Transverse colon (tissue), 4 donors: ENCODE measurements at places on chromosomes 1 and 21.

GRCh38 chr1:1537626-1538250 is 2.7 kb downstream of the TMEM240 start:
- no peak for DNase-seq
- H3K27ac ChIP-seq = no peak overlapping the region
- no peak overlapping the region for H3K4me3 ChIP-seq
- peaks cover 17% of the 10 kb centered on the region for H3K4me1 ChIP-seq

- no peak overlapping the region for H3K4me3 ChIP-seq
- H3K4me1 ChIP-seq = no peaks in the 10 kb centered on the region
- H3K27ac ChIP-seq = no peak overlapping the region
- no peaks in the 10 kb centered on the region for H3K27me3 ChIP-seq
- H3K36me3 ChIP-seq = no peaks in the 10 kb centered on the region
Measured at GRCh38 chr1:70994753-70995268, 52.8 kb downstream of the PTGER3 start.

- peak overlapping the region; percentile 85 for H3K4me3 ChIP-seq
- H3K36me3 ChIP-seq = no peaks in the 10 kb centered on the region
- H3K4me1 ChIP-seq = peaks cover 56% of the 10 kb centered on the region
- H3K27ac ChIP-seq = peak overlapping the region; percentile 92
- no peak for DNase-seq
- H3K27me3 ChIP-seq = no peaks in the 10 kb centered on the region
Measured at GRCh38 chr1:154220970-154221277, 169 bp downstream of the UBAP2L start.

DNA sequence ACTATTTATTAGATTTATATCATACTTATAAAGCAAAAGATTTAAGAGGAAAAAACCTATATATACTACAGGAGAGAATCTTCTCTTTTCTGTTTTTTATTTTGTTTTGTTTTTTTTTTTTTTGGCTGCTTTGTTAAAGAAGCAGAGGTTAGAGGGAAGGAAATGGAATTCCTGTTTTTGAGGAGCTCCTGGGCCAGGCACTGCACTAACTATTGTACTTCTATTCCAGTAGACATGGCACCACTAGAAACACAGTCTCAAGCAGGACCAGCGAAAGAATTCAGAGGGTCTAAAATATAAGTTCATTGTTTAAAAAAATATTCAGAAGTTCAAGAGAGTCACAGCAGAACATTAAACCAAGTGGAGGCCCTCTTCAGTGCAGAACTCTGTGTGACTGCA is 54.7 kb upstream of the CNN3 start:
- H3K4me3 ChIP-seq = no peak overlapping the region
- no peaks in the 10 kb centered on the region for H3K36me3 ChIP-seq

- no peaks in the 10 kb centered on the region for H3K4me1 ChIP-seq
- peaks cover 25% of the 10 kb centered on the region for H3K27me3 ChIP-seq
- no peak overlapping the region for H3K27ac ChIP-seq
- no peaks in the 10 kb centered on the region for H3K36me3 ChIP-seq
- H3K4me3 ChIP-seq = no peak overlapping the region
Measured at GRCh38 chr1:36847761-36848160, 186.6 kb downstream of the GRIK3 start.

DNA sequence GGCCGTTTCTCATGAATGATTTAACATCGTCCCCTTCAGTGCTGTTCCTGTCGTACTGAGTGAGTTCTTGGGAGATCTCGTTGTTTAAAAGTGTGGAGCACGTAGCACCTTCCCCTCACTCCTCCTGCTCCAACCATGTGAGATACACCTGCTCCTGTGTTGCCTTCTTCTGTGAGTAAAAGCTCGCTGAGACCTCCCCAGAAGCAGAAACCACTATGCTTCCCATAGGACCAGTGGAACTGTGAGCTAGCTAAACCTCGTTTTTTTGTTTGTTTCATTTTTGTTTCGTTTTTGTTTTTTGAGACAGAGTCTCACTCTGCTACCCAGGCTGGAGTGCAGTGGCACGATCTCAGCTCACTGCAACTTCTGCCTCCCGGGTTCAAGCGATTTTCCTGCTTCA is 198.6 kb downstream of the NCAM2 start:
- H3K27ac ChIP-seq = no peak overlapping the region
- no peaks in the 10 kb centered on the region for H3K27me3 ChIP-seq
- no peaks in the 10 kb centered on the region for H3K36me3 ChIP-seq
- no peak overlapping the region for H3K4me3 ChIP-seq
- H3K4me1 ChIP-seq = no peaks in the 10 kb centered on the region

GRCh38 chr1:224490549-224491537 is 56.2 kb upstream of the WDR26 start:
- H3K4me1 ChIP-seq = peaks cover 37% of the 10 kb centered on the region
- no peaks in the 10 kb centered on the region for H3K36me3 ChIP-seq
- peak overlapping the region; percentile 10 for H3K27ac ChIP-seq
- H3K27me3 ChIP-seq = no peaks in the 10 kb centered on the region
- no peak overlapping the region for H3K4me3 ChIP-seq
- DNase-seq = no peak

GRCh38 chr1:11098931-11099309 is 749 bp downstream of the EXOSC10 start:
- no peak for DNase-seq
- H3K36me3 ChIP-seq = peaks cover 25% of the 10 kb centered on the region
- peaks cover 10% of the 10 kb centered on the region for H3K4me1 ChIP-seq
- peak overlapping the region; percentile 96 for H3K4me3 ChIP-seq
- H3K27me3 ChIP-seq = no peaks in the 10 kb centered on the region

- H3K36me3 ChIP-seq = no peaks in the 10 kb centered on the region
- DNase-seq = peak; percentile 1
Measured at GRCh38 chr1:6005276-6005917, 13.2 kb upstream of the NPHP4 start.

GRCh38 chr21:32548978-32549377 is 36.3 kb downstream of the TCP10L start:
- no peak overlapping the region for H3K27ac ChIP-seq
- no peak for DNase-seq
- no peaks in the 10 kb centered on the region for H3K4me1 ChIP-seq
- H3K36me3 ChIP-seq = no peaks in the 10 kb centered on the region
- no peak overlapping the region for H3K4me3 ChIP-seq

DNA sequence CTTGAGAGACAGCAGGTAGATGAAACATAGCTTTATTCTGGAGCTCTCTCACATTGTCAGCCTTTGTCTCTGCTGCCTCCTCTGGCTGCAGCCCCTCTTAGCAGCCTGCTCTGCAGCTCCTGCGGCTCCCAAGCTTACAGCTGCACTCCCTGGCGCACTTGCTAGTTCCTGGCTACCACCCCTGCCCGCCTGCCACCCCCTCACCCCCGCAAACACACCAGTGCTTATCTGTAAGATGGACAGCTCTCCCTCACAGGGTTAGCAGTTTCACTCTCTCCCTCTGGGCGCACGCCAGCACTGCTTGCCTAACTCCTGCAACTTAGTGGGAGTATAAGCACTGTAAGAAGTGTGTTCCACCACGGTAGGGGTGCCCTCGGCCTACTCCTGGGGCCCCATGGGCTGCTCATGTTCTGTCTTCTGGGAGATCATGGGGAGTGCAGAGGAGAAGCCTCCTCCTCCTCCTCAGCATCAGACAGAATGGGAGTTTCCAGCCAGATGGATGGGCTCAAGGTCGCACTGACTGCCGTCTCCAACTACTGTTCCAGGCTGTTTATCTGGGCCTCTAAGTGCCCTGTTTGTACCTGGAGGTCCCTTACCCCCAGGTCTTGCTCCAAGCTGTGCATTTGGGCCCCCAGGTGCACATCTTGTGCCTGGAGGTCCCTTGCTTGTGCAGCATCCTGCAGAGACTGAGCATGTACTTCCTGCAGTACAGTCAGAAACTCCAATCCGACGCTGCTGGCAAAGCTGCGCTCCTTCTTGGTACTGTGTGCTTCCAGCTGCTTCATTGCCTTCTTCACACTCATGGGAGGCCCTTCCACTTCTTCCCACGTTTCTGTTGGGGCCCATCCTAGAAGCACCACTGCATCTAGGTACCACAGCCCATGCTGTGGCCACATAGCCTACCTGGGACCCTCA is 1388.1 kb downstream of the AMY1C start:
- no peaks in the 10 kb centered on the region for H3K27me3 ChIP-seq
- no peak overlapping the region for H3K27ac ChIP-seq
- H3K4me3 ChIP-seq = no peak overlapping the region
- no peaks in the 10 kb centered on the region for H3K4me1 ChIP-seq
- H3K36me3 ChIP-seq = no peaks in the 10 kb centered on the region

DNA sequence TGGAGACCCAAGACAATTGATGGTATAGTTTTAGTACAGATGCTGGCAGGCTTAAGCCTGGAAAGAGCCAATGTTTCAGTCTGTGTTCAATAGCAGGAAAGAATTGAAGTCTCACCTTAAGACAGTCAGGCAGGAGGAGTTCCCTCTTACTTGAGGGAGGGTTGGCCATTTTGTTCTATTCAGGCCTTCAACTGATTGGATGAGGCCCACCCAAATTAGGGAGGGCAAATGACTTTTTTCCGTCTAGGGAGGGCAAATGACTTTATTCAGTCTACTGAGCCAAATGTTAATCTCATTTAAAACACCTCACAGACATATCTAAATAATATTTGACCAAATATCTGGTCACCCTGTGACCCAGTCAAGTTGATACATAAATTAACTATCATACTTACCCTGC is 31.4 kb upstream of the ELAVL4 start:
- no peak overlapping the region for H3K27ac ChIP-seq
- no peak for DNase-seq
- H3K4me3 ChIP-seq = no peak overlapping the region
- no peaks in the 10 kb centered on the region for H3K4me1 ChIP-seq

DNA sequence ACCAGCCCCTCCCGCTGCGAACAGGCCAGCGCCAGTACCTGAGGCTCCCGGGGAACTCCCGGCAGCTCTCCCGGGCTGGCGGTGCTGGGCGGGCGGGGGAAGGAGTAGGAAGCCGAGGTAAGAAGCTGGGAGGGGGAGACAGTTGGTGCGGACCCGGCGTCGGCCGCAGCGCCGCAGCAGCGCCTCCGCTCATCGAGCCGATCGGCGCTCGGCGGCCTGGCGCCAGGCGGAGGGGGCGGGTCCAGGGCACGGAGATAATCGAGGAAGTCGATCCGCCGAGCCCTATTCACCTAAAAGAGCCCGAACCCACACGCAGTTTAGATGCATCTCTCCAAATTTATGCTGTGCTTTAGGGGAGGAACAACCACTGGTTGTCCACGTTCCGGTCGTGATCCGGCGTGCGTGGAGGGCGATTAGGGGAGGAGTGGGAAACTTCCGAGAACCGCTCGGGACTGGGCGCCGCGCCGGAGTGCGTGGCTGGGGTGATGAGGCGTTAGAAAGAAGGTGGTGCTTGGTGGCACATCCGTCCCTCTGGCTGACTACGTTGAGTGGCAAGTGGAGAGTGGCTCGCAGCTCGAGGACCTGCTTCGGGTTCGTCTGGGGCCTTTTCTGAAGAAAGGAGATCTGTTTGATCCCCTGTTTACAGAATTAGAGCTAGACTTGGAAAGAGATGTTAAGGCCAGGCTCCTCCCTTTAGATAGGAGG is at the start of gene VAMP4:
Gene VAMP4, minus strand, starts transcription at position 194 of the 705 bp plus-strand sequence. CDS start 3,651 bp downstream, outside the sequence.
- H3K4me3 ChIP-seq = peak within 1 kb of the TSS; percentile 99
- peak within 1 kb of the TSS; percentile 99 for H3K27ac ChIP-seq
- H3K4me1 ChIP-seq = peaks cover 10% of the 10 kb centered on the region
- peaks cover 13% of the 10 kb centered on the region for H3K36me3 ChIP-seq
- H3K27me3 ChIP-seq = no peaks in the 10 kb centered on the region

DNA sequence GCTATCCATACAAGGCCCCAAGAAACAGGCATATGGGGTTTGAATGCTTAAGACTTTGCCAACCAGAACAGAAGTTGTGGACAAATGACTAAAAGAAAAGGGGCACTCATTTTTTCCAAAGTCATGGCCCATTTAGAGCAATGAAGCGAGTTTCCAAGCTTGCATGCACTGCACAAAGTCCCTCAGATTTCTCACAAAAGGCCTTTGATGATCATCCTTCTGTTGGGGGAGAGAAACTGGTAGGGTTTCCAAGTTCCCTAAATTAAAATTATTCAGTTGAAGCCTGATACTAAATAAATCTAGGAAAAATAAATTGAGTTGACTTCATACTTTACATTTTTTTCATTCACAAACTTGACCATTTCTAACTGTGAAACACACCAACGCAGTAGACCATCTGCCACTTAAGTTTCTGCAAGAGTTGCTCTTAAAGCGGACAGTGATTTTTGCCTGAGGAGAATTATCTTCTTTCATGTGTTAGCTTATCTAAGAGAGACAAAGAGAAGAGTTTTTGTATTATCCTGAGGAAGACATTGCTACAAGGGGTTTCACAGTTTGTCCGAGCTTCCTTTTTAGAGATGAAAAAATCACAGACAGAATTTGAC is 139.2 kb downstream of the SEC16B start:
- H3K36me3 ChIP-seq = no peaks in the 10 kb centered on the region
- no peak for DNase-seq
- H3K4me3 ChIP-seq = no peak overlapping the region
- no peaks in the 10 kb centered on the region for H3K27me3 ChIP-seq
- H3K27ac ChIP-seq = no peak overlapping the region

- no peak overlapping the region for H3K27ac ChIP-seq
- no peak overlapping the region for H3K4me3 ChIP-seq
- DNase-seq = no peak
- H3K27me3 ChIP-seq = no peaks in the 10 kb centered on the region
- no peaks in the 10 kb centered on the region for H3K36me3 ChIP-seq
Measured at GRCh38 chr1:44848456-44849181, 5.6 kb upstream of the PTCH2 start.

DNA sequence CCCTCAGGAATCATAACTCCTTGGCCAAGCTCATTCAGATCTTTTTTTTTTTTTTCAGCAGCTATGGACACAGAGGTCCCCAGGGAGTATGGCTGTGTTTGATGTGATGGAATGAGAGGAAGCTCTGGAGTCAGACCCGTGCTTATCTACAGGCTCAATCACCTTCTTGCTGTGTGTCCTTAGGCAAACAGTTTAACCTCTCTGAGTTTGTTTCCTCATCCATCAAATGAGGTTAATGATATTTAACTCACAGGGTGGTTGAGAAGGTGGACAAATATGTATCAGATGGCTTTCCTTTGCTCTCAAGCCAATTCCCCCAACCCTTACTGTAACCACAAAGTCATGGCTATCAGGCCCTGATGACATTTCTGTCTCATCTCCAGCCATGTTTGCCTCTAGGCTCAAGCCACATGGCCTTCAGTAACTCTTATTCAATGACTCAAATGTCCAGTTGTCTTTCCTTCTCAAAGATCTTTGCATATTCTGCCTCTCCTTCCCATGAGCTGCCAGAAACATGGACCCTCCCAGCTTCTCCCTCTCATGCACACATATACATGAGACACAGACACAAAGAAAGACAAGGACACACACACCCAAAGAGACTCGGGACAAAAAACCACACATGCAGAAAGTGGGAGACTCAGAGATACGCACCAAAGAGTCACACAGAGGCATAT is 303.5 kb upstream of the KAZN start:
- no peak for DNase-seq
- H3K4me1 ChIP-seq = no peaks in the 10 kb centered on the region
- H3K27ac ChIP-seq = no peak overlapping the region
- H3K36me3 ChIP-seq = no peaks in the 10 kb centered on the region

- no peaks in the 10 kb centered on the region for H3K36me3 ChIP-seq
- peak overlapping the region; percentile 73 for H3K27ac ChIP-seq
- peak overlapping the region; percentile 48 for H3K4me3 ChIP-seq
- DNase-seq = peak; percentile 26
- no peaks in the 10 kb centered on the region for H3K27me3 ChIP-seq
Measured at GRCh38 chr21:41953249-41953830, 478 bp downstream of the C2CD2 start.
